ENCODE measurements at places on chromosomes 4 and X.
A peak's percentile ranks its signal among the peaks of the same experiment; 100 is the strongest.

- no peak for DNase-seq
Observed at GRCh38 chr4:109631532-109632108, 71.6 kb downstream of the MCUB start.

DNA sequence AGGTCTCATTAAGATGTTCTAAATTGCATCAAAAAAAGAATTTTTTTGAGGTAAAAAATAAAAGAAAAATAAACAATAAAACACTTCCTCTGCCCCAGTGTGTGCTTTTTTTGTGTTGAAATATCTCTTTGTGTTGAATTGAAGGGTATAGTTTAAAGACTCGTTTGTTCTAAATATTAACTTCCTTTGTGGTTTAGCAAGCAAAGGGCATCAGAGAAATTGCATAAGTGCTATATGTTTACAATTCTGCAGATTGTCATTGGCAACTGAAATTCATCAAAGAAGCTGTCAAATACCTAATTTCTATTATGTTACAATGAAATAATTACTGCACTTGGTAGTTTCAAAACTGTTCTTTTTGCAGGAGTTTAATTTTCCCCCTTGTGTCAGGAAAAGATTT is 260.5 kb downstream of the DKK2 start:
- DNase-seq: no peak

- DNase-seq: no peak
Observed at GRCh38 chrX:107135049-107135964, 16.7 kb upstream of the RBM41 start.

DNA sequence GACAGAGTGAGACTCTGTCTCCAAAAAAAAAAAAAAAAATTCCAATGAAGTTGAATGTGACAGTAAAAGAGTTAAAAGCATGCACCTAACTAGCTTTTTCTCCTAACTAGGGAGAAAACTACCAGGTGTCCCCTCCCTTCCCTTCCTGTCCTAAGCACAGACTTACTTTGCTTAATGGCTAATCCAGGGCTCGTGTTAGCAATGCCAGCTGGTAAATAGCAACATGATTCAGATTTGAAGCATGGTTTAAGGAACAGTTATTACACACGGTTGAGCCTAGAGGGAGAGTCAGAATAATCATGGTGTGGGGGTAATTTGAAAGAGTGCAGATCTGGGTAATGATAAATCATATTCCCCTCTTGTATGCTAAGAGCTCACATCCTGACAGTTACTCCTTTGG is 338.3 kb downstream of the STIM2 start:
- DNase-seq: no peak

DNA sequence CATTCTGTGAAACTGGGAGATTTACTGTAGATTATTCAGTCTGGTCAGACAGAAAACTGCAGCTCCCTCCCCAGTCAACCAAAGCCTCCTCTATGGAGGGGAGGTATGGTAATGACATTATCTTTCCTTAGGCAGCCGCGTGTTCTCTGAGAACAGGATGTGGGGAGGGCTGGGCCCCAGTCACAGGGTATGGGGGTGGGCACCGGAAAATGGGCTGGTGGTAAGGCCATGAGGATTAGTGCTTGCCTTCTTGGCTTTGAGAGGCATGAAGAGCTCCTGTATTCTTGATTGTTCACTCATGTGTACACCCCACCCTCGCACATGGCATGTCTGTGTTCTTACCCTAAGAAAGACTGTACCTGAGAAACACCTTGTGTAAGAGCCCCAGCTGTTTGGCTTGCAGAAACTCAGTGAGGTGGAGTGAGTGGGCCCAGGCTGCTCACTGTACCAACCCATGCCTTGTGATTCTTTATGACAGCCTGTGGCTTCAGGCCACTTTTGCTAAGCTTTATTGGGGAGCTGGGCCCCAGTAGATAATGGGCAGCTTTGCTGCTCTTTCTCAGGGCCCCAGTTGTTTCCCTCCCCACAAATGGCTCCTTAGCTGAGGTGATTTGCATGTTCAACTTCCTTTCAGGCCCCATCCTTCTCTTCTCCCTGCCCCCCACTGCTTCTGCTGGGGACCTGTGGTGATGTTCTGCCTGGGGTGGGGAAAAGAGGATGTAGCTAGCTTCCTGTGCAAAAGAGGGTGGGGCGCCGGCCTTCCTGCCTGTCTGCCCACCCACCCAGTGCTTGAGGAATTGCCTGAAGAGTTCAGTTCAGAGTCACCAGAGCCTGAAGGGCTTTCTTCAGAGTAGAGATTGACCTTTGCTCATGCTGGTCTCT is 30.7 kb downstream of the MSN start:
- peak; percentile 83 for DNase-seq

Measured in CD8-positive, alpha-beta memory T cell (primary cell).